ENCODE measurements at places on chromosomes 3 and 15.

GRCh38 chr15:97085731-97086130 lies 755.2 kb downstream of the NR2F2 start:
- DNase-seq, result no peak

DNA sequence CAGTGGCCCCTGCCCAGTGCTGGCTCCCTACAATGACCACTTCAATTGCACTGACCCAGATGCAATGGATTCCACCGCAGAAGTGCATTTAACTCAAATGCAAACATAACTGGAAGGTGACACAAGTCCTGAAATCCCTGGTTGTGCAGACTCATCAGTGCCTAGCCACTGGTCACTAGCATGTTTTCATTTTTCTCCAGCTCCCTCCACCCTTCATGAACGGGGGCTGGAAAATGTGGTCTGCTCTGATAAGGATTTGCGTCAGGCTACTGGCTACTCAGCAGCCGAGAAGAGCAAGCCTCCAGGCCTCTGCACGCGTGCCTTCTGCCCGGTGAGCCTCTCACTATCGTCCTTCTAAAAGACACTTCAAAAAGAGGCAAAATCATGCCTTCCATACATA lies 27.4 kb upstream of the FURIN start:
- no peak for DNase-seq

DNA sequence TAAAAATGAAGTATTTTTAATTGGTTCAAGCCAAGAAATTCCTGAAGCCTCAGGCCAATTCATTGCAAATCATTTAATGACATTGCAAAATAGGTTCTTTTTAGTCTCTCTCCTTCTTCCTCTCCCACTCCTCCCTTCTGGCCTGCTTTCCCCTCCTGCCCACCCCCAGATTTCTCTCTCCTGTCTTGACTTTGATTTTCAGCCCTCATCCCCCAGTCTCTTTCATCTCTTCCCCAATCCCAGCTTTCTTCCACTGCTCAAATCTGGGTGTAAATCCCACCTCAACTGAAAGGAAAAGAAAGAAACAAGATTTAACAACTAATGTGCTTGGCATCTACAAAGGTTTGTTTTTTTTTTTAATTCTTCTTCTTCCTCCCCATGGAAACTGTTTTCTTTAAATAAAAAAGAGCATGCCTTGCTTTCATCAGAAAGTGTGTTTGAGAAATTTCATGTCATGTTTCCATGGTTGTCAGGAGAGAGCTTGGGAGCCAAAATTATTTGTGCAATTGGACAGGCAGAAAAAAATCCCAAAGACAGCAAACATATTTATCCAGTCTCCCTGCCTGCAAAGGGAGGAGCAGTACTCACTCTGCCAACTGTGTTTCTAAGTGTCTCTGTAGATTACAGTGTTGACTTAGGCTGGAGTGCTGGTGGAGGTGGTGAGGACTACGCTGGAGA lies 50.4 kb downstream of the BOC start:
- no peak for DNase-seq

GRCh38 chr15:51672155-51672687 lies 9.1 kb upstream of the SCG3 start:
- peak; percentile 36 for DNase-seq

- DNase-seq, result peak; percentile 36
These were observed 233.2 kb upstream of the SEMA6D start for GRCh38 chr15:47484059-47484458.

DNA sequence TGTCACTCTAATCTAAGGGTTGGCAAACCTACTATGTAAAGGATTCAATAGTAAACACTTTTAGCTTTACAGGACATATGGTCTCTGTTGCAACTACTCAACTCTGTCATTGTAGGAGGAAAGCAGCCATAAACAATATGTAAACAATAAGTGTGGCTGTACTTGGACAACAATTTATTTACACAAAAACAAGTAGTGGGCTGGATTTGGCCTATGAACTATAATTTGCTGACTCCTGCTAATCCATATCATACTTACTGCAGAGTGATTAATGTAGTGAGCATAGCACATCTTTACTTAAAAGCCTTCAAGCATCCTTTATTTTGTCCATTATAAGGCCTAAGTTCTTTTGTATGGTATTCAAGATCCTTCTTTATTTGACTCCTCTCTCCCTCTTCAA lies 441.9 kb downstream of the ZIC1 start:
- no peak for DNase-seq

DNA sequence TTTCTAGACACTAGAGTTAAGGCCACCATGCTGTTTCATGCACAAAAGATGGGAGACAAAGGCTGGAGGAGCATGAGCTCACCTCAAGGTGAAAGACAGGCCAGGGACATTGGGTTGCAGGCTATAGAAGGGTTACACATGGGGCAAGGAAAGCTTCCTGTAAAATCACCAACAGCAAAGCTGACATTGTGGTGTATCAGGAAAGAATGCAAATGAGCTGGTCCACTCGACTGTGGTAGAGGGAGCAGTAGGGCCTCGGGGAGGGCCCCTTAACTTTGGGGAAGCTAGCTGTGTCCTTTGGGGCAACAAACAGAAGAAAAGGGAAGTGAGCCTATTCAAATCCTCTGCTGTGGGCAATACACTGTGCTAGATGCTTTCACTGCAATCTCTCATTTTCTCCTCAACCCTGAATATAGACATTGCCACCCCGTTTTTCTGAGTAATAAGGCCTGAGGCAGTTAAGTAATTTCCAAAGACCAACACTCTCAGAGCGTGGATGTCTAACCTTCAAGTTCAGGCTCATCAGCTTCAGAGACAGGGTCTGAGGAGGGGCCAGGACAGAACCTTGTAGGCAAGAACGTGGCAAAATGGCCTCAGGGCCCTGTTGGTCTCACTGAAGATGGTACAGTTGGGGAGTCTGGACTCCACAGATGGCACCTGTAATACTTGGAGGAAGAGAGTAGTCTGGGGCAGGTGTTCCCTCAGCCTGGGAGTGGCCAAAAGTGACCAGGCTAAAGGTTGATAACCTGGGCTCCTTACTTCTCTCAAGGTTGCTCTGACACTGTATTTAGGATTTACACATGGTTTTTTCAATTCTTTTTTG lies 24.1 kb downstream of the CX3CR1 start:
- DNase-seq, result peak; percentile 82

DNA sequence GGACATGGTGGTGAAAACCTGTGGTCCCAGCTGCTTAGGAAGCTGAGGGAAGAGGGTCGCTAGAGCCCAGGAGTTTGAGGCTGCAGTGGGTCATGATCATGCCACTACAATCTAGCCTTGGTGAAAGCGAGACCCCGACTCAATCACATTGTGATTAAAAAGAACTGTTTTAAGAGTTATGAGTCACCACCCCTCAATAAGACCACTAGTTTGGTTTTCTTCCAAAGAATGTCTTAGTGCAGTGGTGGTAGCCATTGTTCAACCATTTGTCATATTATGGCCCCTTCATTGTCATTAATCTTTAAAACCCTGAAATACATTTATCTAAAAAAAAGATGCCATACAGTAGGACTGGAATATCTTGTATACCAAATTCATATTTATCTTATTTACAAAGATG lies 48.8 kb downstream of the BLM start:
- DNase-seq, result no peak

DNA sequence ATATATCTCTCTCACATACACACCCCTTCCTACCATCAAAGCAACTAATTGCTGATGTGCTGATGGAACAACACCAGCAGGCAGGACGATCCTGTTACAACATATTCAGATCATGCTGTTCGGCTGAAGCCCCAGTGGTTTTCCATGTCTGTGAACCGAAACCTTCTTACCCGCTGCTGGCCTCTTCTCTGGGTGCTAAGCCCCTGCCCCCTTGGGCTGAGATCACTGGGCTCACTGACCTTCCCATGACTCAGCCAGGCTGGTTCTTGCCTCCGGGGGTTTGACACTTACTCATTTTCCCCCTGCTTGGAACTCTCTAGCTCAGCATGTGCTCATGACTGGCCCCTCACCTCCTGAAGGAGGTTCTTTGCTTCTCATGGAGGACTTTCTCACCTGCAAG lies 122.0 kb upstream of the RGMA start:
- DNase-seq, result no peak
